Stimulated activated CD4-positive, alpha-beta T cell treated with anti-CD3 and anti-CD28 coated beads, Interleukin-12 subunit alpha, Interleukin-12 subunit beta, amount 100 ng/mL, for 24 hours (primary cell): ENCODE measurements at places on chromosomes 7 and 10.

DNA sequence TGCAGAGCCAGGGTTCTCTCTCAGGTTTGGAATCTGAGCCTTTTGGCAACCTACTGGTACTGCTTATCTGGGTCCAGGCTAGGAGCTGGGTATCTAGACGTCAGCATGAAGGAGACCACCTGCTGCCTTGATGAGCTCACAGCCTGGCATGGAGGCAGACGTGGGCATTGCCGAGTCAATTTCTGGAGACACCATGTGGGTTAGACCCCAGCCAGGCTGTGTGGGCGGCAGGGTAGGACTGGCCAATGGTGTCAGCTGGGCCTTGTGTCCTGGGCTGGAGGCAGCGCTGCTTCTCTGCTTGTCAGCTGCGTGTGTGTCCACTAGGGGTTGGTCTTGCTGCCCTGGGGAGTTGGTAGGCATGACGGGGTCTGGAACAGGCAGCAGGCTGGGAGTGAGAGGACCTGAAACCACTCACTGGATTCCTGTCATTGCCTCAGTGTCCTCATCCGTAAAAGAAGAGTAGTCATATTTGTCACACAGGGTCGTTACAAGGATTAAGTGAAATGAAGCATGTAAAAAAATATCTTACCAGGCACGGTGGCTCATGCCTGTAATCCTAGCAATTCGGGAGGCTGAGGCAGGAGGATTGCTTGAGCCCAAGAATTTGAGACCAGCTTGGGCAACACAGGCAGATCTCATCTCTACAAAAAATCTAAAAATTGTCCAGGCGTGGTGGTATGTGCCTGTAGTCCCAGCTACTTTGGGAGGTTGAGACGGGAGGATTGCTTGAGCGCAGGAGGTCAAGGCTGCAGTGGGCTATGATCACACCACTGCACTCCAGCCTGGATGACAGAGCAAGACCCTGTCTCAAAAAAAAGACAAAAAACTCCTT, 31.7 kb upstream of the ANKRD2 start:
- no peak for DNase-seq

DNA sequence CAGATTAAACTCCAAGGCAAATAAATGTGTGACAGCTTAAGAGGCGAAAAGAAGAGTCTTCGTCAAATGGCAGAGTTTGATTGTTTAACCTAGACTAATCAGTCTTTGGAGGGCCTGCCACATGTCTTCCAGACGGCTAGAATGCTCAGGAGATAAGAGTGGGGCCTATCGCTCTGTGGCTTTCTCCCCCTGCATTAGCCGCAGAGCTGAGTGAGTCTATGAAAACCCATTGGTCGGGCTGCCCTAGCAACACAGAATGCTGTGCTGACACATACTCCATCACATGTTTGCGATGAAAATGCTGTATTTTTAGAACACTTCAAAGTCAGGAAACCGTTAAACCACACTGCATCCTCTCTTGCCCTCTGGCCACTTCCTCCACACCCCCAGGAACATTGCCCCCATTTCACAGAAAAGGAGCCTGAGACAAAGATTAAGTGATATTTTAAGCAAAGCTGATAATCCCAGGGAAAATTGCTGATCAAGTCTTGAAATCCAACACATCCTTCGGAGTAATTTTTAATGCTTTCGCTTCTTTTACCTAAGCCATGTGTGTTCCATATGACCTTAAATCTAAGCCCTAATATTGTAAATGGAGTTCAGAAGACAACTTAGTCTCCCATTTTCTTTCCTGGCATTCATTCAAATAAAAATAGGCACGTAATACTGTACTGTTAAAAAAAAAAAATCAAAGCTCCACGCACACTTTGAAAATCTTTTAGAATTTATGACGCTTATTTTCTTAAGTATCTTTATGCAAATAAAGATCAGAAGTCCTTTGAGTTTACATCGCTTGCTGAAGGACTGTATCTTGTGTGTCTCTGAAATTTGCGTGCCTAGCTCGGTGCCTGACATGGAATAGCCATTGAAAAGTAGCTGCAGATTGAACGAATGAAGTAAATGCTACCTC, 161.2 kb downstream of the CELF2 start:
- peak; percentile 67 for DNase-seq

- DNase-seq, result peak; percentile 25
Observed at GRCh38 chr7:139043823-139044812, 8.3 kb upstream of the ZC3HAV1L start.

GRCh38 chr7:112280267-112280666, 73.8 kb downstream of the ZNF277 start:
- no peak for DNase-seq

GRCh38 chr10:91632671-91633550, at the start of gene PPP1R3C:
TSS of gene PPP1R3C (minus strand) at chr10:91633071. CDS start at chr10:91632969, 102 bp downstream.
- DNase-seq, result peak; percentile 42

DNA sequence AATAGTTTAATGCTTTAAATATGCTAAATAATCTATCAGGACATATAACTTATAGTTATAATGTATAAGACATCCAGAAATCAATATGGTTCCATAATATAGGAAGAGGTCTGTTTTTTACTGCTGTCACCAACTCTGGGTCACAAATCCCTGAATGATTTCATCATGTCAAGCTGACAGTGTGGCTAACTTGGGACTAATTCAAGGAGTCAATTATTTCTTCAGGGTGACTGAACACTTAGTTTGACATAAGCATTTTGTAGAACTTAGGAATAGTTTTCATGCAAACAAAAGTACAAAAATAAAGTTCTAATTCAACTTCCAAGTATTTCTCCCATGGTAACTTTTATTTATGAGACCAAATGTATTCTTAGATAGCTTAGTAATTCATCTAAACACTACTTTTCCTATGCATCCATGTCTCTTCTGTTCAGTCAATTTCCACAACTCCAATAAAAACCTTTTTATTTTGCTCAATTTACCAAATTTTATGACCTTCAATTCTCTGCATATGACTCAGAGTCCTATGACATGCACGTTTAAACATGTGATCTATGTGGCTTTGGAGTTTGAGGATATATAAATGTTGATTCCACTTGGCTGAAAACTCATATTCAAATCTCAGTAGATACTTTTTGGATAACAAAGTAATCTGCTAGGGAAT, 40.3 kb upstream of the GNAT3 start:
- no peak for DNase-seq

DNA sequence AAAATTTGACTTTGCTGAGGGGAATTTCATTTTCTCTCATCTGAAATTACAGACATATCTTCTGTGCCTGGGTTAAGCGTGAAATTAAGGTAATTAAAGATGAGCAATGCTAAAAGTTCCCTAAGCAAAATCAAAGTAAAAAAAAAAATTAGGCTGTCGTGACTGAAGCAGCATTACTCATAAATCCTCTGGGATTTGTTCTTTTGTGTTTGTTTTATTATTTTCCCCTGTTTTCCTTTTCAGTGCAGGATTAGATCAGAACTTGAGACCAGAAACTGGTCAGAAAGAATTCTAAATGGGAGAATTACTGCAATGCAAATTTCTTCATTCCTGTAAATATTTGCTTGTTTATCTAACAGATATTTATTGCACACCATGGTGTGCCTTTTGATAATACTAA, 141.4 kb upstream of the BET1 start:
- DNase-seq, result no peak
